ENCODE measurements at places on chromosomes 1 and 21.

- DNase-seq, result peak; percentile 53
Observed at GRCh38 chr1:115669002-115669673, 27.4 kb downstream of the VANGL1 start.

GRCh38 chr1:173122958-173123852 lies 72.5 kb upstream of the TNFSF18 start:
- DNase-seq, result peak; percentile 86

- no peak for DNase-seq
Observed at GRCh38 chr1:3746389-3746829, 5.8 kb upstream of the CCDC27 start.

GRCh38 chr1:73401666-73402065 lies 796.3 kb downstream of the LRRIQ3 start:
- DNase-seq, result peak; percentile 1

DNA sequence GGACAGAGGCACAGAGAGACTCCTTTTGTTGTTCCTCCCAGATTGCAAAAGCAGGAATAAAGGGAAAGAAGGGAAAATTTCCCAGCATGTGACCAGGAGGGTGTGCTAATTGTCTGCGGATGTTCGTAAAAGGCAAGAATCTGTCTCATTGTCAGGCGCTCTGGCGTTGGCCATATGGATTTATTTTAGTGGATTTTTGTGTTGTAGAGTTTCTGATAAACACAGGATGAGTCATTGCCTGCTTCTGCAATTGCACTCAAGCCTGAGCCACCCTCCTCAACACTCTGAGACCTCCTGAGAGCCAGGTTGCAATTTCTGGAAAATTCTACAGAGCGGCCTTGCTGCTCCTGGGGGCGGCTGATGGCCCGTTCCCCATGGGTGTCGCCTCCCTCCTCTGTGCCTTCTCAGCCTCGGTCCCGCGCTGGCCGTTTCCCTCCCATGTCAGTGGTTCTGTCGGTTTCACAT lies 227.7 kb downstream of the KAZN start:
- DNase-seq, result no peak

- peak; percentile 84 for DNase-seq
Observed at GRCh38 chr1:12124693-12125421, 41.9 kb upstream of the TNFRSF1B start.

DNA sequence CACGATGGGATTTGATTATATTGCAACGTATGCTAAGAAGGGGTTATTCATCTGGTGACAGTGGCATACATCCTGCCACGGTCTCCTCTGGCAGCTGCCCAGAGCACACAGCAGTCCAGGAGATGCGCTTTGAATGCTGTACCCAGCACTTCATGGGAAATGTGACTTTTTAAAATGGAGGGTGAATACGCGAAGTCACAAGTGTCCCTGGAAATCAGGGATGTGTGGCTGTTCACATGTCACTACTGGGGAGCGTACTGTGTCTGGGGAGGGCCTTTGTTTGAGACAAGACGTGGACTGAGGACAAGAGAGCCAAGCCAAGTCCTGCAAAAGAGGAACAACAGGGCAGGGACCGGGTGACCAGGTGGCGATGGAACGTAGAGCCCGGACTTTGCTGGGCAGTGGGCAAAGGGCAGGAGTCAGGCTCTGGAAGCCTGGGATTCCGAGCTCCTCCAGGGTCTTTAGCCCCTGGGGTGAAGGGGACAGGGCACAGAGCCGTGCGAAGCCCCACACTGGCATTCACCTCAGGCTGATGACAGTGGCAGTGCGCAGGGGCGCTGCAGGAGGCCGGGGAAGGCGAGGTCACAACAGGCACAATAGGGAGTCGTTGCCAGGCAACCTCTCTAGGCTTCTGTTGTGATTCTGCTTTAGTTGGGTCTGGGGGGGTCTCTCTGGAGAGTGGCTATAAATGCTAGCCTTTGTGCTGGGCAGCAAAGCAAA lies 11.4 kb upstream of the ZBTB21 start:
- no peak for DNase-seq

DNA sequence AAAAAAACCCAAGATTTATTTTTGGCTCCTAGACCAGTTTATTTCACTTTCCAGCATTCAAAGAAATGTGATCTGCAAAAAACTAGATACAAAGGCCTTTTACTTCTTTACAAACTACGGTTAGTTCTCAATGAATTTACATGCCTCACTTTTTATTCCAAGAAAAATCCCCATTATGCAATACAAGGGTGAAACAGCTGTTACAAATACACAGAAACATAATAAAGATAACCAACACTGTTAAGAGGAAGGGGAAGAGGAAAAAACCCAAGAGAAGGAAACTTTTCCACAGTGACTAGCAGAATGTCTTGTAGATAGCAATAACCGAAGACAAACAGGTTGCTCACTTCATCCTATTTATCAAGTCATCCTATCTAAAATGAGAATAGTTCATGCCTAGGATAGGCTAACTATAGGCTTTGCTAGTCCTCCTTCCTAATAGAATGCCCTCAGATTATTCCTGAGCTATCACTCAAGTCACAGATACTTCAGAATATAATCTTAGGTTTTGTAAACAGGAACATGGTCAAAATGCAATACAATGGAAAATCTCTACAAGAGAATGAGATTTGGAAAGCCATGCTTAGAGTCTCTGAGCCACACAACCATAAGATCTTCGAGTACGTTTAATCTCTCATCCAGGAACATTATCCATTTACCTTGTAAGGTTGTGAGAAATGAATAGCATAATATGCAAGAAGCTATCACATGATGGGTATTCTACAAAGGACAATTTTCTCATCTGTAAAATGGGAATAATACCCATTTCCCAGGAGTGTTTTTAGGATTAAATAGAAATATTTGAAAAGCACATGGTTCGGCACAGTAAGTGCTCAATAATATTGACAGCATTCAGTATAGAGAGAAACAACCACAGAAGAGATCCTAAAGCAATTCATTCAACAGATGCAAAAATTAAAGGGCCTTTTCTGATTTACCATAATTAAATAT lies 5.4 kb downstream of the PNRC2 start:
- peak; percentile 60 for DNase-seq

DNA sequence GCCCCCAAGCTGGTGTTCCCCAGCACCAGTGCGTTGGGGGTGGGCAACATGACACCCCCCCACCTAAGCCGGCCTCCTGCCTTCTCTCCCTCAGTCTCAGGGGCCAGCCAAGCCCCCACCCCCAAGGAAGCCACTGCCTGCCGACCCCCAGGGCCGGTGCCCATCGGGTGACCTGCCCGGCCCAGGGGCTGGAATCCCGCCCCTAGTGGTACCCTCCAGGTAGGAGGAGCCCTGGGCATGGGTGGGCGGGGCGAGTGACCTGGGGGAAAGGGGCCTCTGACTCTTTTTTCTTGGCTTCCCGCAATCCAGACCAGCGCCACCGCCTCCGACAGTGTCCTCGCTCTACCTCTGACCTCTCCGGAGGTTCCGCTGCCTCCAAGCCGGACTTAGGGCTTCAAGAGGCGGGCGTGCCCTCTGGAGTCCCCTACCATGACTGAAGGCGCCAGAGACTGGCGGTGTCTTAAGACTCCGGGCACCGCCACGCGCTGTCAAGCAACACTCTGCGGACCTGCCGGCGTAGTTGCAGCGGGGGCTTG lies 1.3 kb upstream of the EFNA4 start:
- no peak for DNase-seq

DNA sequence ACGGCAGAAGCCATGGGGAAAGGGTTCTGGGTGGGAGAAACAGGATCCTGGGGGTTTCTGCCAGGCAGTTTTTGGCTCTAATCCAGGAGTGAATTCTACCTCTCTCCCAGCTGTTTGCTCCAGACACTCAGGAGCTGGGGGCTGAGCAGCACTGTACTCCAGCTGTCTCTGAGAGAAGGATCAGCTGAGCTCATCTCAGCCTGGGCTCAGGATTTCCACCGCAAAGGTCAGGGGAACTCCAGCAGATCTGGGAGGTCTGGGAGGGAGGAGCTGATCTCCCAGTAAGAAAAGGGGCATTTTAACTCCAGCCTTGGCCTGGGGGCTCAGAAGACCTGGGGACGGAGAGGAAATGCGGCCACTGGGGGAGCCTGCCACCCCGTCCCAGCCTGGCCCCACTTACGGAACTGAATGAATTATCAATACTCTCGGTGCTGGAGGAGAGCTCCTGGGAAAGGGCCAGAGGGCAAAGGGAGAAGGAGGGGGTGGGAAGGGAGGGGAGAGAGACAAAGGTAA lies 17.3 kb downstream of the PI4KB start:
- no peak for DNase-seq

GRCh38 chr1:119960501-119960900 lies 64.2 kb upstream of the ADAM30 start:
- no peak for DNase-seq

GRCh38 chr1:44603718-44604117 lies 70.6 kb downstream of the TMEM53 start:
- no peak for DNase-seq

GRCh38 chr1:1920057-1920607 lies 1.1 kb upstream of the TMEM52 start:
- DNase-seq, result no peak

DNA sequence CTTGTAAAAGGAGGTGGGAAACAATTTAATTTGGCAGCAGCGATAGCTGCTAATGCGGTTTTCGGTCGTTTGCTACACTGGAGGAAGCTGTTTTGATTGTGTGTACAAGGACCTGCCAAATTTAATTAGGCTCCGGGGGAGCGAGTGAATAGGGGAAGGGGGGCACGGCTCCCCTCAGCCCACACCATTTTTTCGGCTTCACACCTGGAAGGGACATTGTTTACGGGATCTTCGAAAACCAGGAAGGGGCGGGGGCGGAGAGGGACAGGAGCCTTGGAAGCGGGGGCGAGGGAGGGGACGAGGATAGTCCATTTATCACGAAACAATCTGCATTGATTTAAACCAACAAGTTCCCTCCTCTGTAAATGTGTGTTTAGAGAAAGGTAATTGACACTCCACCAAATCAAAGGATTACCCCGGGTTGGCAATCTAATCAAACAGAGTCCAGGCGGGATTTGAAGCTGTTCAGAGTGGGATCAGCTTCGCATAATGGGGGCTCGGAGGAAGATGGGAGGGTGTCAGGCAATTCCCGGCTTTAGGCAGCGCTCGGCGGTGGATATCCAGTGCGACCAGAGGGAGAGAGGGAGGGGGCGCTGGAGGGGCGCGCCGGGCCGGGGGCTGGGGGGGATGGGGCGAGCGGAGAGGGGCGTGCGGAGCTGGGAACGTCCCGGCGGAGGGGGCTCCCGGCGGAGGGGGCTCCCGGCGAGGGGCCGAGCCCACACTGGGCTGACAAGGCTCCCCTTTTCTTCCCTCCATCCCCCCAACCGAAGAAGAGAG lies 9.8 kb downstream of the PAX7 start:
- DNase-seq, result no peak

DNA sequence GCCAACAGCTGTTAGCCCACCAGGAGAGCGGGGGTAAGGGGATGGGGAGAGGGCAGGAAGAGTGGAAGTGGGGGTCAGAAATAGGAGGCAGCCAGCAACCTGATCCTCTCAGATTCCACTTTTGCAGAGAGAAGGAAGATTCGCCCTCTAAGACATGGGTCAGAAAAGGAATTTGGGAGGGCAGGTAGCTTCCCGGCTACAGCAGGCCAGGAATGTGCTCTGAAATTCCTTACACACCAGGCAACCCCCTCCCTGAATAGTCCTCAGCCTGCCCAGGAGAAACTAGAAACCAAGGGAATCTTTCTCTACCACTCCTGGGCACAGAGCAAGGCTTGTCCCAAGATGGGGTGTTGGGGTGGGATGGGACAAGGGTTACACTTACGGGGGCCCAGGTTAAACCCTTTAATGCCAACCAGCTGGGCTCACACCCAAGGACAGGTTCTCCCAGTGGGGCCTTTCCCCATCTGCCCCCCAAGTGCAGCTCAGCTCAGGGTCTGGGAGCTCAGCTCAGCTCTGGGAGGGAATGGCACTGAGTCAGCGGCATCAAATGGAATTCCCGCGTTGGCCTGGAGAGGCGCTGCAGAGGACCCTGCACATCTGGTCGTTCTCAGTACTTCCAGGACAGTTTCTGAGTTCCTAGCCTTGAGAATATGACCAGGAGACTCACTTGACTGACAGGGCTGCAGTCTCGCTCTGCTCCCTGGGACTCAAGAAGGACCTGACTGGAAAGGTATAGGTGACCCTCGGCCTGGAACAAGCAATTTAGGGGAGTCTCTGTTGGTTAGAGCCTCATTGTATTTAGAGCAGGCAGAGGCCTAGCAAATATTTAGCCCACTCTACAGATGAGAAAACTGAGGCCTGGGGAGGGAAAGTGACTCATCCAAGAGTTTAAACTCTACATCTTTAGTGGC lies 761 bp downstream of the TNNT2 start:
- peak; percentile 54 for DNase-seq

DNA sequence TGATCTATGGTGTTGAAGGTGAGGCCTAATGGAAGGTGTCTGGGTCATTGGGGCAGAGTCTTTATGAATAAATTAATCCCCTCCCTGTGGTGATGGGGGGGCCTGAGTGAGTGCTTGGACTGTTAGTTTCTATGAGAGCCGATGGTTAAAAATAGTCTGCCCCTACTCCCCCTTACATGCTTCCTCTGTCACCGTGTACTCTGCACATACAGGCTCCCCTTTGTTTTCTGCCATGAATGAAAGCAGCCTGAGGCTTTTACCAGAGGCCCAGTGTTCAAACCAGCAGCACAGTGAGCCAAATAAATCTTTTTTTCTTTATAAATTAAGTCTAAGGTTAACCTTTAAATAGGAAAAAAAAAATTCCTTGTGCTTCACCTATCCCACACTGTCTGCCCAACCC lies 657.0 kb downstream of the AMY1C start:
- no peak for DNase-seq

DNA sequence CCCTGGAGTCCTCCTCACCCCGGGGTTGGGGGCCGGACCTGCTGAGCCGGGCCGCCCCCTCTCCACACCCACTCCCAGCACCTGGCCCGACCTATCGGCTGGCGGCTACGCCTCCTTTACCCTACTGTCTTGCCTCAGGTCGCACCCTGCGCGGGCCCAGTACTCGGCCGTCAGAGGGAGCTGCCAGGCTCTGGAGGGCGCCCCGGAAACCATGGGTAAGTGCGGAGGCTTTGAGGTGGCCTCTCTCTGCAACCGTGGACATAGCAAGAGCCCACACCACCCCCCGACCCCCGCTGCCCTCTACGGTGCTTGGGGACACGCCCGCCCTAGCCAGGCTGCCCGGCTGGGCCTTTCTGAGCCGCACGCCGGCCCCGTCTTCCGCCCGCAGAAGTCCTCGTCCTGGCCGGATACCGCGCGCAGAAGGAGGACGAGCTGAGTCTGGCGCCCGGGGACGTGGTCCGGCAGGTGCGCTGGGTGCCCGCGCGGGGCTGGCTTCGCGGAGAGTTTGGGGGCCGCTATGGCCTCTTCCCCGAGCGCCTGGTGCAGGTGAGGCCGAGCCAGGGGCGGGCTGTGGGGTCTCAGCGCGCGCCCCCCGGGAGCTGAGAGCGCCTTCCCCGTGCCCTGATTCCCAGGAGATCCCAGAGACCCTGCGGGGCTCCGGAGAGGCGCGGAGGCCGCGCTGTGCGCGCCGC lies at the start of gene SH3D21:
Gene SH3D21, plus strand, starts transcription at position 159 of the 692 bp plus-strand sequence. Its CDS starts 53 bp downstream, at position 212.
- DNase-seq, result peak; percentile 63

DNA sequence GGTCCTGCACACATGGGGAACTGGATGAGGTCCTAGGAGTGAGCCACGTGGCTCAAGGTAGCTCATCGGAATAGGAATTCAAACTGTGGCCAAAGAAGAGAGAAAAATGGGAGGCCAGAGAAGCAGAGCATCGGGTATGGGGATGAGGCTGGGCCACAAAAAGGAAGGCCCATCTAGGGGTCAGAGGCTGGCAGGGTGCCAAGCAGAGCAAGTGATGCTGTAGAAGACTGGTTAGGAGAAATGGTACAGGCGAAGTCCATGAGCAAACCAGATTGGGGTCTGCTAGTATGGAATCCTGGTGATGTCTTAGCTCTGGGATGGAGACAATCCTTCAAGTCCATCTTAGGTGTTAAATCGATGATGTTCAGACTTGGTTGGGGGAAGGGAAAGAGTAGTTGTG lies 68.0 kb downstream of the TEX35 start:
- DNase-seq, result no peak

All from hematopoietic multipotent progenitor cell treated with erythropoietin and hydrocortisone succinate and interleukin-3 and kit ligand, for 4 days (in vitro differentiated cells).